T-helper 2 cell treated with Interferon-gamma antibody and Interleukin-4, amounts not matched to agents 5 μg/mL and 100 μg/mL, for 36 hours (primary cell): ENCODE measurements at places on chromosomes 2 and 18.

DNA sequence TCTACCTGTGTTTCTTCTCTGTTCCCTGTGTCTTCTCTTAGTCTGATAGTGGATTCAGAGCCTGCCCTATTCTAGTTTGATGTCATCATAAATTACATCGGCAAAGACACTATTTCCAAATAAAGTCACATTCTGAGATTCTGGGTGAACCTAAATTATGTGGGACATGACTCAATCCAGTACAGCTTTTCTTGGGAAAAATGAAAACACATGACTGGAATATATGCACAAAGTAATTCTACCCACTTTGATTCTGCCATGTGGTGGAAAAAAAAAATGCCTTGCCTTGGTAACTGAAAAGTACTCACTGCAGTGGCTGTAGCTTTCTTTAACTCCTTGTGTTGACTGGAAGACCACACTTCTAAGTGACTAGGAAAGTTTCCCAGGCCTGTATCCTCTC is 73.7 kb downstream of the LRATD1 start:
- no peak for DNase-seq

DNA sequence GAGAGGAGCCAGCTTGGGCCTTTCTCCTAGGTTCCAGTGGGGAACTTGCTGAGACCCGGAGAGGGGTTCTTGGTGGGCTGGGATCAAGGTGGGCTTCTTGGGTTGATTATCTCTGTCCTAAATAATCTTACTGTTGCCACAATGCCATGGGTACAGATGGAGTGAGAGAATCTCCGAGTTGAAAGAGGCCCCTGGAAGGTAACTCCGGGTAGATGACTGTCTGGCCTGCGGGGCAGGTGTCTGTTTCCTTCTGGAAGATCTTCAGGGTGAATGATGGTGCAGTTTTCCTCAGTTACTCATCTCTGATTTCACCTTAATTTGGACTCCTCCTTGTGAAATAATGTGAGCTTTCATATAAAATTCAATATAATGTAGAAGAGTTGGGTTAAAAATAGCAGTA is 159.4 kb downstream of the ACTR3 start:
- no peak for DNase-seq

DNA sequence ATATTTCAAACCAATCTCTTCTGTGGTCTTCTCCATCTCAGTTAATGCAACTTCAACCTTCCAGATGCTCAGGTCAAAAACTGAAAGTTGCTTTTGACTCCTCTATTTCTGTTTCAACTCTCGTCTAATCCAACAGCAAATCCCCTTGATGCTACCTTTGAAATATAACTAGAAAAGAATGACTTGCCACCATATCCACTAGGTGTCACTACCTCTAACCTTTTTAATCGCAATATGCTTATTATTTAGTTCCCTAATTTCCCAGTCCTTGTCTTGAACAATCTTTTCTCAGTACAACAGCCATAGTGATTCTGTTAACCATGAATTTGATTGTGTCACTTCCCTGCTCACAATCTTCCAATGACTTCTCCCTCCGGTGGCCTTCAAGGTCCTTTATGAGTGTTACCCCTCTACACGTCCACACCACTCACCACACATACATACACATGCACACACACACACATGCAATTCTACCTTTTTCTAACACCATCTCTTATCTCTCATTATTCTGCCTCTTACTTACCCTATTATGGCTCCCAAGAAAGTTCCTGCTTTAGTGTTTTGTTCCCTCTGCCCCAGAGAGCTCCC is 245.5 kb upstream of the KCNJ3 start:
- DNase-seq, result no peak

DNA sequence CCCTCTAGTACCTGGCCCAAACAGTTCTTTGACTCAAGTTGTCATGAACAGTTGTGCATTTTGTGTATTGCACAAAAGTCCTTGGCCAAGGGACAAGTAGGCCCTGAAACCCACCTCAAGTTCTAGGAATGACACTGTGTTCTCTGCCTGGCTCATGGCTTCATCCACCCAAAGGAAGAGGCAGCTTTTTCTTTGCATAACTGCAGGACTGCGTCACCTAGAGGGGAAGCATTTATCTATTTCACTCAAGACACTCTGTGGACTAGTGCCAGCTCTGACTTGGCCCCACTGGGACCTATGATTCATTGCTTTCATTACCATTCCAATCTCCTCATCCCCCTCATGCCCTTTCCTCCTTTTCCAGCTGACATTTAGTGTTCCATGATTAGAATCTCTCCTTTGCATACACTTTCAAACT is 119.3 kb upstream of the SIX2 start:
- DNase-seq, result no peak

DNA sequence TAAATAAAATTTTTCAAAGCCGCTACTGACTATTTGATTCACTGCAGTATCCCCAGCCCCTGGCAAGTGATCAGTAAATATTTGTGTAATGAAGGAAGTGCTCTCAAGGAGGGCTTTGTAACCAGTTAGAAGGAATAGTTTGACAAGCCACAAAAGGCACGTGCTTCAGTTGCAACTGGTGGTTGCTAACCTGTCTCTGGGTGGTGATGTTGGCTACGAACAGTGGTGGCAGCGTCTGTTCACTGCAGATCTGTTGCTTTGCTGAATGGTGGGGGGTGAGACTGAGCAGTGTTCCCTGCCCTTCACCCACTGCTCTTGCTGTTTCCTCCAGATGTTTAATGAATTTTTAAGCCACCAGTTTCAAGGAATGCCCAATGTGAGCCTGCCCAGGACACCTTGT is 73.9 kb upstream of the SIX2 start:
- DNase-seq, result no peak

GRCh38 chr2:226771067-226771466 is 28.6 kb downstream of the IRS1 start:
- DNase-seq, result no peak

DNA sequence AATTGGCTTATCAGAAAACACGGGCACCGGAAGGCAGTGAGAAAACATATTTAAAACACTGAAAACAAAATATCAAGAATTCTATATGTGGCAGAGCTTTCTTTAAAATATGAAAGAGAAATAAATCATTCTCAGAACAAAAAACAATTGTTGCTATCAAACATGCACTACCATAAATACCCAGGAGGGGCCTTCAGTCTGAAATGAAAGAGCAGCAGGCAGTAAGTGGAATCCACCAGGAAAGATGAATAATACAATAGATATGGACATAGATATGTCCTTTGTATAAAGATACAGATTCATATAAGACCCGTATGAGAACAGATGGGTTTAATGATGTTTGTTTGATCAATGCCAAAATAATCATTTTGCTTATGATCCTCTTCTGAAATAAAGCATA is 142.0 kb downstream of the TMEM18 start:
- DNase-seq, result no peak

DNA sequence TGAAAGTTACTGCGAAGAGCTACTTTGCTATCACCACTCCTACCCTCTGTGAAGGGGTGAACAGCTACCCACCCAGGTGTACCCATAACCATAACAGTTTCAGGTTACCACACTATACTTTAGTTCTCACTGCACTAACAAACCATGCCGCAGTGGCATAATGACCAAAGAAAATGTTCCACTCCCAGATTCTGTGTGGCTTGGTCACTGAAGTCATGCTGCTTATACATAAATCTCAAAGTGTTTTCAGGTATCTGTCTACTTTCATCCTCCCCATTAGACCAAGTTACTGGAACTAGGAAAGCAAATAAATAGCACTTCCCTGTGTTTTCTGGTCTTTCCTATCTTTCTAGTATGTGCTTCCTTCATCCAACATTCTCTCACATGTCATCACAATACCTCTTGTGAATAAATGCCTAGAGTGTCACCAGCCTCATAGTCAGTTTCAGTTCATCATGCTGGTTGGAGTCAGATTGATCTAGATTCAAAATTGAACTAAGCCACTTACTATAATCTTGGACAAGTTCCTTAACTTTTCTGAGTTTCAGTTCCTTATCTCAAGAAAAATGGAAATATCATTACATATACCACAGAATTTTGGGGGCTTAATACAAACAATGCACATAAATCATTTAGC is 293.6 kb downstream of the FSIP2 start:
- DNase-seq, result no peak

GRCh38 chr18:77092104-77093066 is 40.2 kb downstream of the MBP start:
- DNase-seq, result no peak

DNA sequence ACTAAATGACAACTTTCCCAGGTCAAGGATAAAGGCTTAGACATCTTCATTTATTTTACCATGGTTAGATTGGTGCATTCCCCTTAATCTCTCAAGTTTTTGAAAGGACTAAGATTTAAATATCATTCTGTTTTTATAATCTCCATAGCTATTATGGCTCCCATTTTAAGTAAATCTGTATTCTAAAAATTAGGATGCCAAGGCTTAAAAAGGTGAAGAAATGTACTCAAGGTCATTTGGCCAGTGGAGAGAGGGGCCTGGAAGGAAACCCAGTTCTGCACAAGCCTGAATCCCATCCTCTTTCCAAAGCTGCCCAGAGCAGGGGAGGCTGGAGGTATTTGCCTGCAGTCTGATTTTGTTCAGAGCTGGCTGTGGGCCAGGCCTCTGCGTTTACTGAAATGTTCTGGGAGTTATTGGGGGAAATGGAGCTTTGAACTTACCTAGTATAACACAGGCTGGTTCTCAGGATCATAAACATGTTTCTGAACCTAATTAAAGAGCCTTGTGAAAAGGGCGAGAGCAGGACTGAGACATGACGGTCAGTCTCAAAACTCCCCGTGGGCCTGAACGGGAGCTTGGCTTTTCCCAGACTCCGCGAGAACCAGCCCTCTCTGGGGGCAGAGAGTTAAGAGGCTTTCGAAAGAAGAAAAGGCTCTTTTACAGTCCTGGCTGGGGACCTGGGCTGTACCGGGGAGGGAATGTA is 85.6 kb downstream of the DDX1 start:
- no peak for DNase-seq

DNA sequence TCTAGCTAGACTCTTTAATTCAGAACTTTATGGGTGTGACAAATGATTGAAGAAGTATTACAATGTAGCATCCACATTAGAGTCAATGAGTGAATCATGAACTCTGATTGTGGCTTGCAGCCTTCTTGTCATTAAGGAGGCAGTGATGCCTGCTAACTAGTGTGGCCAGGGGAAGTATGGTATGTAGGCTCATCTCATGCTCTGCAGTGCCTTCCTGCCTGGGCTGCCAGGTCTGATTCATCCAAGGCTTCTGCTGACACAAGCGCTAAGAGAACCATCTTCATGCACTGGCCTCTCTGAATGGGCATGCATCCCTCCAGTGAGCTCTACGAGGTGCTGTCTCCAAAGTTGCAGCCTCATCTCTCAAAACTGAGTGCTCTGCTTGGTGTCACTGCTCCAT is 144.3 kb downstream of the MTCL1 start:
- no peak for DNase-seq

DNA sequence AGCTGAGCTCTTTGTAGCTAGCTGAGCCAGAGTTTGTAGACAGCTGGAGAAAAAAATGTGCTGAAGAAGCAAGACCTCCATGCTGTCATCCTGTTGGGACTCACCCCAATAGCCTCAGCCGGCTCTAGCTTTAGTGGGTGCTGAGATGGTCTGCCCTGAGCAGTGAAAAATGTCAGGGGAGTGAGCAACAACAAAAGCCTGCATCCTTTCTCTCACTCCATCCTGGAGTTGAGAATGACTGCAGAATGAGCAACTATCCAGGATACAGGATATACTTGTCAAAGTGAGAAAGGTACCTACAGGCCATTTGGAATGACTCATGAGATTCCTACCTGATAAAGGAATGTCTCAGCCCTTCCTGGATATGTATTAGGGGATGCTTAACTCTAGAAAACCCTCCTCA is 146.1 kb upstream of the DLX2 start:
- DNase-seq, result no peak

- DNase-seq, result no peak
Measured at GRCh38 chr18:50089702-50090101, 105.2 kb downstream of the MYO5B start.

DNA sequence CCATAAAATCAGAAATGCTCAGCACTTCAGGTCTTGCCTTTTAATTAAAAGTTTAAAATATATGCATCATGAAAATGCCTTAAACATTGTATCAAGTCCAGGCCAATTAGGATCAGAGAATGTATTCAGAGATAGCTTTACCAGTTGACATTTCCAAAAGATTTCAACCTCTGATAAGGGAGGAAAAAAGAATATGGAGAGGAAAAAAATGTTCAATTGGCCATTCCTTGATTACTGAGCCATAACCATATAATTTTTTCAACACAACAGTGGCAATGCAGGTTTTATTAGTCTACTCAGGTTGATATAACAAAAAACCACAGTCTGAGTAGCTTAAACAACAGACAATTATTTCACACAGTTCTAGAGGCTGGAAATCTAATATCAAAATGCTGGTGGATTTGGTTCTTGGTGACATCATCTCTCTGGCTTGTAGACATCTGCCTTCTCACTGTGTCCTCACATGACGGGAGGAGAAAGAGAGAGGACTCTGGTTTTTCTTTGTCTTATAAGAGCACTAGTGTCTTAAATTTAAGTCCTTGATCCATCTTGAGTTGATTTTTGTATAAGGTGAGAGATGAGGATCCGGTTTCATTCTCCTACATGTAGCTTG is 111.9 kb downstream of the IRS1 start:
- DNase-seq, result no peak

GRCh38 chr2:95344656-95345055 is 47.5 kb downstream of the KCNIP3 start:
- DNase-seq, result no peak

DNA sequence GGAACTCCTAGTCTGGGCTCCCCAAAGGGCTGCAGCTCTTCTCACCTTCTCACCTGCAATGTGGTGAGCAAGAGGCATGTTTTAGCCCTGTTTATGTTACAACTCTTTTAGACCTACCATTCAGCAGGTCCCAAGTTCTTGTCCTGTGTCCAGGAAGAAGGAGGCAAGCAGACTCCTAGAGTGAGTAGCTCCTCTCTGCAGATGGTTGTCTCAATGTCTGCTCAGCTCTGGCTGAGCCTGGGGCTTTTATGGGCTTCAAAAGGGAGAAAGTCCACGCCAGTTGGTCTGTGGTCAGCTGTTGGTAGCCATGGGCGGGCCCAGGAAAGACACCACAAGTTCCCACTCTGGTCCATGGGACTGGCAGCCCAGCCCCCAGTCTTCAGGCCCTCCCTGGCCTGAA is 148.1 kb upstream of the HS6ST1 start:
- DNase-seq, result no peak

DNA sequence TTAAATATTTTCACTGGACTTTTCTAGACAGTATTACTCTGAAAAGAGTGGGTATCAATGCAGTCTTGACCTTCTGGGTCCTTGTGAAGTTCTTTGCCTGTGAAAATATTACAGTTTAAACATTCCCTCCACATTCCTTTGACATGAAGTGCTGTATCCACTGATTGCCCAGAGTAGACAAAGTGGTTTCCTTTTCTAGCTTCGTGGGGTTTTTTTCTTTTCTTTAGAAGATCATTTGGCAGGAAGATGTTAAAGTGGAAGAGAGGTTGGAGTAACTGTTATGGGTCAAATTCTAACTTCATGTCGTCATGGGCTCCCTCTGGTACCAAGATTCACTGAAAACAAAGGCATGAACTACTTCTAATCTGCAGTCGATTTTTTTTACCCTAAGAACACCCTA is 496.9 kb downstream of the EPHA4 start:
- no peak for DNase-seq

DNA sequence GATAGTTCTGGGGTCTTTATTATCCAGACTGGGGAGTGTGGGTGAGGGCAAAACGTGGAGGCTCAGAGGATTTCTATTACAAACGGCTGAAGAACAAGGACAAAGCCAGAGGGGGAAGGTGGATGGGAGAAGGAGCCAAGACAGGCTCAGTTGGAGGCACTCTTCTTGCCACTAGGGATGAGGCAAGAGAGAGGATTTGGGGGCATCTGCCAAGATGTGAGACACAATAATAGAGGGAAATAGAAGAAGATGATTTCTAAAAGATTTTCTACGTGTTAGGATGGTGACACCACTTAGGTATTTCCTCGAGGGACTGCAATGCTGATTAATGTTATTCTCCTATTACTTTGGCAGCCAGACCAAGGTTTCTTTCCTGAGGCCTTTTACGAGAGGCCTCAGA is 71.8 kb downstream of the APOB start:
- DNase-seq, result no peak
